ENCODE measurements at places on chromosomes 12 and 14.

GRCh38 chr12:70907412-70907811 lies 13.1 kb downstream of the PTPRR start:
- no peak for DNase-seq

GRCh38 chr14:39291701-39292100 lies 58.0 kb downstream of the MIA2 start:
- DNase-seq = no peak

DNA sequence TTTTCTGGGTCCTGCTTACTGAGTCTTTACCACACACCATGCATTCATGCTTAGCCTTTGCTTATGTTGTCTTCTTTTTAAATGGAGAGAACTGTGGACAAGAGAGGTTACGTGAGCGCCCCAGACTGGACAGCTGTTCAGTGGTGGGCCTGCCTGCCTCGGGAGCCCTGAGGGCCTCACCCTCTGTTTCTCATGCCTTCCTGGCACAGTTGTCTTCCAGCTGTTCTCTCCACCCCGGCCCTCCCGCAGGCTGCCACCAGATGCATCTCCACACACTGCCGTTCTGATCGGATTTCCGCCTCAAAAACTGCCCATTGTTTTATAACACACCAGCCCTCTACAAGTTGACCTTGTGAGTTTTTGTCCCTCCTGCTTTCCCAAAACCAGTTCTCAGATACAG lies 100.8 kb downstream of the SAMD4A start:
- no peak for DNase-seq

DNA sequence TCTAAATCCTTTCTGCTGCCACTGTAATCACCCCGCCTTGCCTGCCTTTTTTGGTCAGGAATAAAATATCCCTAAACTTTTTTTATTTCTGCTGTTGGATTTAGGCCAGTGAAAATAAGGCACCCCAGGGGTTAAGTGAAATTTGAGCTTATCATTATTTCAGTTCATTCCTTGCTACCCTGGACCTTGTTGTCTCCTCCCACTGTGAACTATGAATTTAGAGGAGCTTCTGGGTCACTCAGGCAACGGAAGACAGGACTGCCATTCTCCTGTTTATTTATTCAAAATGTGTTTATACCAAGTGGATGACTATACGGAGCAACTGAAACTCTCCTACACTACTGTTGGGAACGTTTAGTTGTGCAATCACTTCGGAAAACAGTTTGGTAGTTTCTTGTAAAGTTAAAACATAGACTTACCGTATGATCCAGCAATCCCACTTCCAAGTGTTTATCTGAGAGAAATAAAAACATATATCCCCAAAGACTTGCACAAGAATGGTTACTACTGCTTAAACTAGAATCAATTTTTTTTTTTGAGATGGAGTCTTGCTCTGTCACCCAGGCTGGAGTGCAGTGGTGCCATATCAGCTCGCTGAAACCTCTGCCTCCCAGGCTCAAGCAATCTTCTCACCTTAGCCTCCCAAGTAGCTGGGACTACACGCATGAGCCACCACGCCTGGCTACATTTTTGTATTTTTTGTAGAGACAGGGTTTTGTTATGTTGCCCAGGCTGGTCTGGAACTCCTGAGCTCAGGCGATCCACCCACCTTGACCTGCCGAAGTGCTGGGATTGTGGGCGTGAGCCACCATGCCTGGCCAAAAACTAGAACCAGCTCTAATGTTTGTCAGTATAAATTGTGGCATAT lies 2.3 kb upstream of the TRAFD1 start:
- DNase-seq = no peak

- DNase-seq = no peak
These were observed 42.0 kb downstream of the NCOR2 start for GRCh38 chr12:124525455-124525854.

GRCh38 chr12:54701940-54702592 lies 53.9 kb upstream of the DCD start:
- DNase-seq = peak; percentile 9

DNA sequence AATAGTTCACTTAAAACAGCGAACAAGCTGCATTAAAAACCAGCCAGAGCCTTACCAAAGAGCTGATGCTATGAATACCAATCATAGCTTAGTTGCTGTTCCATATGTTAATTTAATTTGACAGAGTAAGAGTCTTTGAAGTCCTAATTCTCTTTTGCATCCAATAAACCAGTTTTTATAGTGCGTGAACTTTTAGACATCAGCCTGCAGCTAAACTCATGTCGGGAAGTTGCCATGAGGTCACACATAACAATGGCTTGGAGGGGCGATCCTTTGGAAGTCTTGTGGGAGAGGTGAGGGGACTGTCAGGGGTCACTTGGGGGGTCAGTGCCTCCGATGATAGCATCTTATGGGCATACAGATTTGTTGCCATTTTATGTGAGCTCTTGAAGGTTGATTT lies 81.7 kb downstream of the HMGA2 start:
- DNase-seq = no peak

GRCh38 chr12:94942663-94943062 lies 60.8 kb downstream of the NDUFA12 start:
- DNase-seq = peak; percentile 88

DNA sequence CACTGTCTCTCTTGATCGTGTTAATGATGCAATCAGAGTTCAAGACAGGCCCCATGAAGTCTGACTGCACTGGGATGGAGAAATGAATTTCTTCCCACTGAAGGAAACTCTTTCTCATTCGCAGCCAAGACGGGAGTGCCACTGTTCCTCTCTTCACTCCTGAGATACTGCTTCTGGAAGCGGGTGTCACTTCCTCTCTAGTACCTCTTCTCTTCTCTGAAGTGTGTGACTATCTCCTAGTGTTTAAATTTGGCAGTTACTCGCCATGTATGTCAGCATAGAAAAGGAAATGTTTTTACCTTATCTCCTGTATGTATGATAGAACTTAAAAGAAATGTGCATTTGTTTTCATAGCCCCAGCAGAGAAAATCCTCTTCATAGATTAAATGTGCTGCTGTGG lies 215.2 kb downstream of the ANO6 start:
- no peak for DNase-seq

- DNase-seq = no peak
These were observed 124.1 kb downstream of the PAPOLA start for GRCh38 chr14:96626121-96626768.

- no peak for DNase-seq
These were observed 274.5 kb downstream of the DACT1 start for GRCh38 chr14:58912287-58912686.

- DNase-seq = no peak
These were observed 1133.3 kb downstream of the BCL11B start for GRCh38 chr14:98138666-98139065.

GRCh38 chr12:64583771-64584421 lies 26.4 kb upstream of the RASSF3 start:
- peak; percentile 30 for DNase-seq

DNA sequence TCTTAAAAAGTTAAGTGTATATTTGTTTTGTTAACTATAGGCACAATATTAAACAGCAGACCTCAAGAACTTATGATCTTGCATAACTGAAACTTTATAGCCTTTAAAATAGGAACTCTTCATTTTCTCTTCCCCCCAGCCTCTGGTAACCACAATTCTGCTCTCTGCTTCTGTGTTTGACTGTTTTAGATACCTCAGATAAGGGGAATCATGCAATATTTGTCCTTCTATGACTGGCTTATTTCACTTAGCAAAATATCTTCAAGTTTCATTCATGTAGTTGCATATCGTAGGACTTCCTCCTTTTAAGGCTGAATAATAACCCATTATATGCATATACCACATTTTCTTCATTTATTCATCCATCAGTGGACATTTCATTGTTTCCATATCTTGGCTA lies 131.3 kb downstream of the PTPRO start:
- DNase-seq = no peak

DNA sequence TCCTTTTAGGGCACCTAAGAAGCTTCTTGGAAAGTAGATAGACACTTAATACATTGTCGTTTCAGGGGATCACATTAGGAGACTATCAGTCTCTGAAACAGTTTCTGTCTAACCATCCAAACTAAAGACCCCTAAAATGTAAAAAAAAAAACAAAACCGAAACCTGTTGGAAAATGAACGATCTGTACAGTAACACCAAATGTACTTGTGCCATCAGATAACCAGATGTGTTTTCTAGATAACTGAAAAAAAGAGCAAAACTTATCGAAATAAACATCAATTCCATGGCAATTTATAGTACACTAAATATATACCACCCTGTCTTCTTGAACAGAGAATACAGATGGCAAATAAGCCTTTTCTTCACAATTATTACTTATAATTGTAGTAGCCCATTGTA lies 2.1 kb downstream of the LDHB start:
- no peak for DNase-seq

DNA sequence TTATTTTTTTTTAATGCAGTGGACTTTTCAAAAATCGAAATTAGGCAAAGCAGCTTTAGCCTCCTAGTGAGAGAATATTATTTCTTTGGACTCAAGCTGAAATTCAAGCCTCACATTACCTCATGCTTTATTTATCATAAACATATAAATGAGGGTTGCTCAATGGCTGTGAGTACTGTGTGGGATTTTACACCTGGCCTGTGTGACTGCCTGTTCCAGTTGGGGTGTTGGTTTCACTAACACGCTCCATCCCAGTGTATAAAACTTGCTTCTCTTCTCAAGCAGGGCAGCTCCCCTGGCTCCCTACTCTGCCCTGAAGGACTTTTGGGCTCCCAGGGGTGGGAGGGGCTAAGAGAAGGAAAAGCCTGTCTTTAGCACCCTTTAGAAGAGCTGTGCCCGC lies 15.0 kb downstream of the ANKLE2 start:
- no peak for DNase-seq

DNA sequence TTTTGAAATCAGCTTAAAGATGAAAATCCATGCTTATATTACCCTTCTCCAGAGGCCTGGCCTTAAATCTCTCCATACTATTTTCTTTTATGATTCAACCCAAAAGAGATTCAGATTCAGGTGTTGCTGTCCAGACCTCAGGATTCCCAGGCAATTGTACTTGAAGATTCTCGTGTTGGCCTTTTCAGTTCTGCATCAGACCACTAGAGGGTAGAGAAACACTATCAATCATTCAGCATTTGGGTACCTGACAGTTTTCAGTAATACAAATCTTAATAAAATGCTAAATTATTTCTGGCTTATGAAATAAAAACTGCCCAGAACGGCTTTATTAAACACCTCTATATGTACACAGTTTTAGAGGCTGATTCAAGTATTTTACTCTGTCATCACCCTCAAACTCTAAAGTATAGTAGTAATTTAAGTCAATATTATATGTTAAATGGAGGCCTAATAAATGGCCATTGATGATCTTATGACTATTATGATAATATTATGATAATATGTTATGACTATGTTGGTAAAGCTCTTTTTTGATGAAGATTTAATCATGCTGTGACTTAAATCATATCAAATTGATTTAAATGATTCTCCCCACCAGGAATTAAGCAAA lies 301.1 kb downstream of the DUSP6 start:
- peak; percentile 18 for DNase-seq

DNA sequence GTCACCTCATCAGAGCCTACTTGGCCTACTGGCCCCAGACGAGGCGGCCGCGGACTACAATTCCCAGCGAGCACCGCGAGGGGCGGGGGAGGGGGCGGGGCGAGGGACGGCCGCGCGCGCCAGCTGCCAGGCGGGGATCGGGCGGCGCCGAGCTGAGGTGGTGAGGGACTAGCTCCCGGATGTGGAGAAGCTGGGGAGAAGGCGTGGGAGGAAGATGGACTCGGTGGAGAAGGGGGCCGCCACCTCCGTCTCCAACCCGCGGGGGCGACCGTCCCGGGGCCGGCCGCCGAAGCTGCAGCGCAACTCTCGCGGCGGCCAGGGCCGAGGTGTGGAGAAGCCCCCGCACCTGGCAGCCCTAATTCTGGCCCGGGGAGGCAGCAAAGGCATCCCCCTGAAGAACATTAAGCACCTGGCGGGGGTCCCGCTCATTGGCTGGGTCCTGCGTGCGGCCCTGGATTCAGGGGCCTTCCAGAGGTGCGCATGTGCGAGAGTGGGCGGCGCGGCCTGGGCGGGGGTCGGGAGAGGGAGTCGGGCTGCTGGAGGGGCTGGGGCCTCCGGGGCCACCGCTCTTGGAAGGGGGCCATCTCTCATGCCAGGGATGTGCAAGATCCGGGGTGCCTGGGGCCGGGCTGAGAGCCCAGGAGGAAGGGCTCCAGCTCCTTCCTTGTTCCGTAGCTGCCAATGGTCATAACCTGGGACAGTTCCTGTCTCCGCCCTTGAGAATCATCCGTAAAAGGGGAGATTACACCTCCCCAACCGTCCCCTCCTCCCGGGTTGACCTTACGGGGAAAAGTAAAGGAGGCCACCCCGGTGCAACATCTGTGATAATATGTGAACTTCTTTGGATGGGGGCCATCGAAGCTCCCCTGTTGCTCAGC lies at the start of gene CMAS:
CMAS (plus strand) TSS at position 129 of the 878 bp plus-strand sequence; CDS start at position 215, 86 bp downstream.
- DNase-seq = peak; percentile 65
